ENCODE measurements at places on chromosomes 4 and X. TPM values are rescaled to one million over a fixed set of nuclear protein-coding genes. Genes with fewer than 3 reads are reported as not detected.

Gene VCX3B
- total RNA-seq = 0.93 TPM

Gene GAR1
- 12.1 TPM for total RNA-seq

Gene USP17L25
- not detected for total RNA-seq

Gene TMSB15A
- total RNA-seq = not detected

Gene EDA2R
- total RNA-seq = not detected

Gene GPR82
- total RNA-seq = not detected

Gene RBM10
- 34.8 TPM for total RNA-seq

- no peak for DNase-seq
These were observed 10.5 kb downstream of the HERC5 start for GRCh38 chr4:88467392-88467791.

DNA sequence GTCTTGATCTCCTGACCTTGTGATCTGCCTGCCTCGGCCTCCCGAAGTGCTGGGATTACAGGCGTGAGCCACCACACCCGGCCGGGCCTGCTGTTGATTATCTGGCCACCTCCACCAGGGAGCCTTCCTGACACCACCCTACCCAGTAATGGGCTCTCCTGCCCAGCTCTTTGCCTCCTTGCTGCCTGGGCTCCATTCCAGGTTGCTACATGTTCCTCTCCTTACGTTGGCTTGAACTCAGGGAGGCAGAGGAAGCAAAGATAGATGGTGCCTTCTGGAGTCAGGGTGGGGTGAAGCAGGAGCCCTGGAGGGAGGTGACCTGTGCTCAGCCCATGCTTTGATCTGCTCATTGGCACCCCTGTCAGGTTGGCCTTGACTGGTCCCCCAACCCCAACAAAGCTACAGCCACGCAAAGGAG lies 26.3 kb downstream of the FLNA start:
- DNase-seq = peak; percentile 19

GRCh38 chr4:112853662-112854256 lies 195.7 kb upstream of the ANK2 start:
- DNase-seq = no peak

DNA sequence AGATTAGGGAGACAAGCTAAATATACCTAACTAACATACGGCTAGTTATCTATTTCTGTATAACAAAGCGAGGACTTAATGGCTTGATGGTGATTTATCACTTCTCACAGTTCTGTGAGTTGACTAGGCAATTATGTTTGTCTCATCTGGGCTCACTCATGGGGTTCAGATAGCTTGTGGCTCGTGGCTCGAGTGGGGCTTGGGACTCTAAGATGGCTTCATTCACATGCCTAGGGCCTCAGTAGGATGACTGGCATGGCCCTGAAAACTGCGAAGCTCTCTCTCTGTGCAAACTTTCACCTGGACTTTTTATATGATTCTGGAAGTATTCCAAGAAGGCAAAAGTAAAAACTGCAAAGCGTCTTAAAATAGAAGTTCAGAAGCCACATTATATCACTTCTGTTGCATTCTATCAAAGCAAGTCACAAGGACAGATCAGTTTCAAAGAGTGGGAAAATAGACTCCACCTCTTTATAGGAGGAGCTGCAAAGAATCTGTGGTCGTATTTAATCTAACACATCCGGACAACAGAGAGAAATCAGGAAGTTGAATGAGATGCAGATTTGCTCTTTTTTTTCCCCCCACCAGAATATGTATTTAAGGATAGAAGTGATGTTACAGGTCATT lies 491.2 kb downstream of the INPP4B start:
- no peak for DNase-seq

GRCh38 chr4:185396724-185397385 lies at the start of gene ANKRD37:
Gene ANKRD37, plus strand, starts transcription at chr4:185396841. Its CDS starts 83 bp downstream, at chr4:185396924.
- peak; percentile 63 for DNase-seq

GRCh38 chrX:135328421-135329005 lies 19.2 kb downstream of the ETDC start:
- DNase-seq = no peak

GRCh38 chr4:95290702-95291101 lies 258.1 kb downstream of the UNC5C start:
- DNase-seq = peak; percentile 55

- no peak for DNase-seq
These were observed 756 bp downstream of the PABPC5 start for GRCh38 chrX:91435395-91435794.

GRCh38 chr4:128819082-128819742 lies 9.7 kb downstream of the JADE1 start:
- DNase-seq = no peak

DNA sequence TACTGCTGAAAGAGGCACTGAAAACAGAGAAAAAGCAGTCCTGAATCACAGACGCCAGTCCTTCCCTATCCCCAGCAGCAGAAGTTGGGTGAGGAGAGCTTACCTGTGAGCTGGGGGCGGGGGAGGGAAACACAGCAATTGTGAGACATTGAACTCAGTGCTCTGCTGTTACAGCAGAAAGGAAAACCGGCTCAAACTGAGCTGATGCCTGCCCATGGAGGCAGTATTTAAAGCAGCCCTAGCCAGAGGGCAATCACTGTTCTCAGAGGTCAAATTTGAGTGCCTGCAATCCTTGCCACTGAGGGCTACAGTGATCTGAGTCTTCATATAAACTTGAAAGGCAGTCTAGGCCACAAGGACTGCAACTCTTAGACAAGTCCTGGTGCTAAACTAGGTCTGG lies 220.7 kb downstream of the GRXCR1 start:
- DNase-seq = no peak

DNA sequence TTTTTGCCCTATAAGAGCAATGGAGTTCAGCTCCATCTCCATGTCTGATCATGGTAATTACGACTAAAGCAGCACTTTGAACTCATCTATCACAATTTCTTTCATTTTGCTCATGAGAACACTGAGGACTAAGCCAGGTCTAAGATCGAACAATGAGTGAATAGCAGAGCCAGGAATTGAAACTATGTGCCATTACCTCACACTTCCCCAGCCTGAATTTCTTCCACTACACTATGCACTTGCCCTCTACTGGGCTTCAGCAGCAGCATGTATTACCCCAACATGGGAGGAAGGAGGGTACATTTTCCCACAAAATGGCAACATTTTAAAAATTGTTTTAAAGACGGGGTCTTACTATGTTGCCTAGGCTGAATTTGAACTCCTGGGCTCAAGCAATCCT lies 274.7 kb upstream of the FGF13 start:
- DNase-seq = no peak

GRCh38 chr4:113541933-113542332 lies 219.6 kb downstream of the CAMK2D start:
- DNase-seq = no peak

DNA sequence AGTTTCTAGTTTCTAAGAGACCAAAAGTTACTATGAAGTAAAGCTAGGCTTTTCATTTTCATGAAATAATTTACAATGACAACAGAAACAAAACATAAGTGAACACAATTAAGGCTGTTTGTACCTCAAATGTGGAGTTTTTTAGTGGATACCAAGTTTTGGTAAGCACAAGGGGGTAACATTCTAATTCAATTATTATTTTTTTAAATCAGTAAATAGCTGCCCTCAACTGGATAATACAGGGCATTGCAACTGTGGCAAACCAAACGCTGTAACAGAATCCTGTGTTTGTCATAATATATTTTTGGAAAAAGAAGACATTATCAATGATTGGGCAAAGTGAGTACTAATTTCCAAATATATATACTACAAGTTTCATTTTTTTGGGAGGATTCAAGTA lies 150.3 kb downstream of the FBXW7 start:
- DNase-seq = no peak

DNA sequence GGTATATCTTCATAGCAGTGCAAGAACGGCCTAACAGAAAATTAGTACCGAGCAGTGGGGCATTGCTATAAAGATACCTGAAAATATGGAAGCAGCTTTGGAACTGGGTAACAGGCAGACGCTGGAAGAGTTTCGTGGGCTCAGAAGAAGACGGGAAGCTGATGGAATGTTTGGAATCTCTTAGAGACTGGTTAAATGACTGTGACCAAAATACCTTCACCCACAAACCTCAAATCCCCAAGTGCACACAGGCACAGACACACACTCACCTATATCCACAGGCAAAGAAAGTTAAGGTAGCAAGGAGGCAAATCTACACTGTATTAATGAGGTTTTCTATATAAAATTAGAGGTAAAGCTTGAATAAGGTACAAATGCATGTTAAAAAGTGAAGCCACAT lies 14.6 kb upstream of the SPRY1 start:
- DNase-seq = no peak

DNA sequence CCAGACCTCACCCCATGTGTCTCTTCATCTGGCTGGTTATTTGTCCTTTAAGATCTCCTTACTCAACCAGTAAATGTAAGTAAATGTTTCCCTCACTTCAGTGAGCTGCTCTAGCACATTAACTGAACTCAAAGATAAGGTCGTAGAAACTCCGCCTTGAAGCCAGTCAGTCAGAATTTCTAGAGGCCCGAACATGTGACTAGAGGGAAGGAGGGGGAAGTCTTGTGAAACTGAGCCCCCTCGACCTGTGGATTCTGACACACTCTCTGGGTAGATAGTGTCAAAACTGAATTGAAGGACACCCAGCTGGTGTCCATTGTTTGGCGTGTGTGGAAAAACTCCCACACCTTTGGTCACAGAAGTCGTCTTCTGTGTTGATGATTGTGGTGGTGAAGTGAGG lies 933.9 kb downstream of the ADGRL3 start:
- no peak for DNase-seq

GRCh38 chr4:65819192-65819591 lies 148.9 kb upstream of the EPHA5 start:
- no peak for DNase-seq

DNA sequence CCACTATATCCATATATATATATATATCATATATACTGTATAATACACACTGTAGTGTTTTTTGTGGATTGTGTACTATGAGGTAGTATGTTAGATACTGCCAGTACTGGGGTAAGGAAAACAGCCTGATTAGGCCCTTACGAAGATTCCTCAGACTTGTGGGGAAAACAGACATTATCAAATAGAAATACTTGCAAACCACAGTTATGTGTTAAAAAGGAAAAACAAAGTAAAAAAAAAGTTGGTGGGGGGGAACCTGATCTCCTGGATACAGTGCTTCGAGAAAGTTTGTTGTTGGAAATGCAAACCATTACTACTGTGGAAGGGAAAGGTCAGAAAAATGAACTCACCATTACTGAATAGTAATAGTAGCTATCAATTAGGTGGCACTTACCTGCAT lies 53.0 kb downstream of the PKD2 start:
- DNase-seq = no peak

DNA sequence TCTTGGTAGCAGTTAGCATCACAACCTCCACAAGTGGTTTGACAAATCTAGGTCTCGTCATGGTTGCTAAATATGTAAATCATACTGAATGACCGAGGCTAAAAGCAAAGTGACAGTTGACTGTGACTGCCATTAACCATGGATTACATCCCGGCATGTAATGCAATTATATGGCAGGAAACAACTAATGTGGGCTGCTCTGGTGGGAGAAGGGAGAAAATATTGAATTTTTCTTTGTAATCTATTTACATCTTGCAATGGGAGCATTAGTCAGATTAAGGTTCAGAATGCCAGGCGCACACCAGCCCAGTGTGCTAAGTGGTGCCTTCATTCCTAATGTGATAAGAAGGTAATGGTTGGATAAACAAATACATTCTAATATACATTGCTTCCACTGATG lies 35.8 kb downstream of the UNC5C start:
- DNase-seq = no peak

DNA sequence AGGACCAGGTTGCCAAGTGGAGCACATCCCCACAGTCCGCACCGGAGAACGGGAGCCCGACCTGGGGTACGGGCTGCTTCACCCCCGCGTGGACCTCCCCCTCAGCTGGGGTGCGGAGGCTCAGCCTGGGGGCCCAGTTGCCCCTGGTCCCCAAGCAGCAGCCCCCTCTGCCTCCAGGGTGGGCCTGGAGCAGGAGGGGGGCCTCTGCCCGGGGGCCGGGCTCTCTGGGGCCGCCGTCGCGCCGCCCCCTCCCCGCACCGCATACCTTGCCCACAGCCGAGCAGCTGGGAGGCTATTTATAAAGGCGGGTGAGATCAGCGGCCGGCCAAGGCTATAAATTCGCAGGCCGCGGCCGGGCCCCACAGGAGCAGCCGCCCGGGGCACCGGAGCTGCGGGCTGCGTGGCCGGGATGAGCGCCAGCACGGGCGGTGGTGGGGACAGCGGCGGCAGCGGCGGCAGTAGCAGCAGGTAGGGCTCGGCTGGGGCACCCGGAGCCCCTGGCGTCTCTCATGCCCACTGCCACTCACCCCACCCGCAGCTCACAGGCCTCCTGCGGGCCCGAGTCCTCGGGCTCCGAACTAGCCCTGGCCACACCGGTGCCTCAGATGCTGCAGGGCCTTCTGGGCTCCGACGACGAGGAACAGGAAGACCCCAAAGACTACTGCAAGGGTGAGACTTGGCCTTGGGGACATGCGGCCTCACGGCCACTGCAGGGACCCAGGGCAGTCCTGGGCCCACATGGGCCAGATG lies at the start of gene SRPK3:
Gene SRPK3, plus strand, starts transcription at position 364 of the 750 bp plus-strand sequence. Its CDS starts 46 bp downstream, at position 410.
- no peak for DNase-seq

GRCh38 chr4:89863533-89863932 lies 26.6 kb upstream of the SNCA start:
- no peak for DNase-seq

DNA sequence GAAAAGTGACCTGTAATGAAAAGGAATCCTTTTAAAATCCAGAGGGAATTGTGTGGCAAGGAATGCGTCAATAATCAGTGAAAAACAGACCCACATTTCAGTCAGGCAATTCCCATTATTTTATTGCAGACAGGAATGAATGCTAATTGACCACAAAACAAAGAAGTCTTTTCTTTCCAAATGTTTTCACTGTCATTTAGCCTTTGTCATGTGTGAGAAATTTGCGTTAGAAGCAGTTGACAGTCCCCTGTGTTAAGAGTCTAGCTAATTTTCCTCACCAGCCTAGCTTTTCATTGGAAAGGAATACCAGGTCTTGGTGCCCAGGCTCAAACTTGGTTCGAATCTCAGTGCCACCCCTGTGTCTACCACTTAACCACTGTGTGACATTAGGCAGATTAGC lies 83.4 kb downstream of the KIT start:
- no peak for DNase-seq

GRCh38 chr4:185886832-185887524 lies 75.0 kb upstream of the SORBS2 start:
- DNase-seq = no peak

DNA sequence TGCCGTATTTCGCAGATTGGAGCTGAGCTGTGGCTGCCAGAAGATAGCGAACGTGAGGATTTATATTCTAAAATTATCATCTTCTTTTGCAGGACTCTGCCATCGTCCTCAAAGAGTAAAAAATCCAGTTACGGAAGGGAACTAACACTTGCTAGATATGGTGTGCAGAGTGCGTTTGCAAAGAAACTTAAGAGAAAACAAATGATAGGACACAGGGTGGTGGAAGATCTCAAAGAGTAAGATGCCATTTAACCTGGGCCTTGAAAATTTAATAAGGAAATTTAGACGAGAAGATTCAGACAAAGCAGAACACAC lies 566 bp downstream of the LARP7 start:
- DNase-seq = no peak

GRCh38 chr4:40455340-40455902 lies 120.3 kb downstream of the CHRNA9 start:
- DNase-seq = no peak
